ENCODE measurements at places on chromosomes 5 and 9.
A peak's percentile ranks its signal among the peaks of the same experiment; 100 is the strongest.

- DNase-seq = no peak
Measured at GRCh38 chr9:37952731-37953130, 48.8 kb upstream of the SLC25A51 start.

DNA sequence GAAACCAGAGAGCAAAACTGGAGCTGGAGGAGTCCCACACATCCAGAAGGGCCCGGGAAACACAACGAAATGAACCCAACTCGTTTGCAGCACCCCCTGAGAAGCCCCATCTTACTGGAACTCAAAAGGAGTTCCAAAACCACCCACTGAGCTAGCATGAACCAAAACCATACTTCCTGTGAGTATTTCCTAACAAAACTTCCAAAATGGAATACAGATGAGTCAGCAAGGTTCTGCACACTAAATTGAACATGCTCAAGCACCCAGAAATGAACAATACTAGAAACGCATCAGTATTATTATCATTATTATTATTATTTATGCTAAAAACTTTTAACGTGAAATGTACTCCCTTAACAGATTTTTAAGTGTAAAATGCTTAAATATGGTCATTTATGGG lies 8.0 kb upstream of the SPOCK1 start:
- no peak for DNase-seq

GRCh38 chr9:78601957-78602565 lies 305.1 kb downstream of the PSAT1 start:
- peak; percentile 45 for DNase-seq

- no peak for DNase-seq
Measured at GRCh38 chr9:98657897-98658296, 50.8 kb downstream of the GABBR2 start.

GRCh38 chr9:77826621-77827020 lies 178.5 kb upstream of the GNA14 start:
- no peak for DNase-seq

GRCh38 chr9:6819529-6819928 lies 61.8 kb downstream of the KDM4C start:
- no peak for DNase-seq

DNA sequence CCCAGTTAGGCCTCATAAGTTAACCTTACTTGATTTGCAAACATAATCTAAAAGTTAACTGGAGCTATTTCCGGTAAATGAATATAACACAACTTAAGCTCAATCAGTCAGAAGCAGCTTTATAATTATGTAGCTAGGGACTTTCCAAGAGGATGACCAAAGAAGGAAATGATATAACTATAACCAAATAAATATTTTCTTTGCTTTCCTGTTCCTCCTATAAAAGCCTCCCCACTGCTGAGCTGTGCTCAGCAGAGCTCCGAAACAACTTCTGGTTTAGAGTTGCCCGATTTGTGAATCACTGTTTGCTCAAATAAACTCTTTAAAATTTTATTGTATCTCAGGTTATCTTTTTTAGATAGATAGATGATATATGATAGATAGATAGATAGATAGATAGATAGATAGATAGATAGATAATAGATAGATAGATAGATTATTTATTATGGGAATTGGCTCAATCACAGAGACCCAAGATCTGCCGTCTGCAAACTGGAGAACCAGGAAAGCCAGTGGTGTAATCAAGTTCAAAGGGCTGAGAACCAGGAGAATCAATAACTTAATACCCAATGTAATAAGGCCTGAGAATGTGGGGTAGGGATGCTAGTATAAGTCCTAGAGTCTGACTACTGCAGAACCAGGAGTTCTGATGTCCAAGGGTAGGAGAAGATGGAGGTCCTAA lies 19.3 kb upstream of the TMEM161B start:
- DNase-seq = no peak

- no peak for DNase-seq
Measured at GRCh38 chr5:152607401-152608160, 202.5 kb upstream of the NMUR2 start.

DNA sequence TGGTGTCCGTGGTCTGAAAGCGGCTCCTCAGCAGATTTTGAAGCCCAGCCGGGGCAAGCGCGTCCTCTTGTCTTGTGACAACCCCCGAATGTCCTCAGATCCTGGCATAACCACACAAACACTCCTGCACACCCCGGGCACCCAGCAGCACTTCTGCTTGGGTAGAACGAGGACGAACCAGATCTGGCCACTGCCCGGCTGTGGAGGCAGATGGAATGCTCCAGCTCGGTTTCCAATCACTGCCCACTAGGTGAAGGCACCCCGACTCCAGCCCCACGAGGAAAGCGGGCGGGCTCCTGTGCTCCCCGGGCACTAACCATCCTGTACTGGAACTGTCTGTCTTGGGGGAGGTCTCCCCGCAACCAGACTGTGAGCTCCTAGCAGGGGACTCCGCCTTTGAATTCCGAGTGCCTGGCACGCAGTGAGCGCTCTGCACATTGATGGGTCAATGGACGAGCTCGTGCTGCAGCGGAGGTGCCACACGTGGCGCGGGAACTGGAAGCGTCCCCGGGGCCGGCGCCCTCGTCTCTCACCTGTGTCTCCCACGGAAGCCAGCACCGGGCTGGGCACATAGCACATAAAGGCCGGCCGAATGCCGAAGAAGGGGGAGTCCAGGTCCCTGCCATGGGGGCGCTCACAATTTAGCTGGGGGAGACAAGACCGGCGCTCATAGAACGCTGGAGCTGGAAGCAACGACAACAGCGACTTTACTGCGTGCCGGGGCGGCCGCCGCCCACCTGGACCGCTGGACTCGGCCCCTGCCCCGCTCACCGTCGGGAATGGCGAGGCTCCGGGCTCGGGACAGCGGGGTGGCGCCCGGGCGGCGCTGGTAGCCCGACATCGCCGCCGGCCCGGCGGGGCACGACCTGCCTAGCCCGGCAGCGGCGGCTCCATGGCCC lies 608 bp downstream of the ENTR1 start:
- DNase-seq = no peak

DNA sequence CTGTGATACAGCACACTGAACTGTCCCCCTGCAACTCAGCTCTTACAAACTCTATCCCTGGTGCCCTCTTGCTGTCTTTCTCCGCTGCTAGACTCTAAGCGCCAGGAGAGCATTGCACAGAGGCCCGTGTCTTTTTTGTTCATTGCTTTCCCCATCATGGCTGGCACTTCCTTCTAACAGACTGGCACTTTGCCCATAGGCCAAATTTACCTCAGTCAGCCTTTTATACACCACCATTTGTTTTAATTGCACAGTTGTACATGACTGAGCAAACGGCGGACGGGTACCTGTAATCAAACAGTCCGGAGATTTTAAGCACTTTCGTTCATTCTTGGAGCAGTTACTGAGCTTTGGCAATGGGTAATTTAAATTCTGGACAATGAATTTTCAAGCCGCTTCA lies 102.2 kb upstream of the CLINT1 start:
- no peak for DNase-seq

DNA sequence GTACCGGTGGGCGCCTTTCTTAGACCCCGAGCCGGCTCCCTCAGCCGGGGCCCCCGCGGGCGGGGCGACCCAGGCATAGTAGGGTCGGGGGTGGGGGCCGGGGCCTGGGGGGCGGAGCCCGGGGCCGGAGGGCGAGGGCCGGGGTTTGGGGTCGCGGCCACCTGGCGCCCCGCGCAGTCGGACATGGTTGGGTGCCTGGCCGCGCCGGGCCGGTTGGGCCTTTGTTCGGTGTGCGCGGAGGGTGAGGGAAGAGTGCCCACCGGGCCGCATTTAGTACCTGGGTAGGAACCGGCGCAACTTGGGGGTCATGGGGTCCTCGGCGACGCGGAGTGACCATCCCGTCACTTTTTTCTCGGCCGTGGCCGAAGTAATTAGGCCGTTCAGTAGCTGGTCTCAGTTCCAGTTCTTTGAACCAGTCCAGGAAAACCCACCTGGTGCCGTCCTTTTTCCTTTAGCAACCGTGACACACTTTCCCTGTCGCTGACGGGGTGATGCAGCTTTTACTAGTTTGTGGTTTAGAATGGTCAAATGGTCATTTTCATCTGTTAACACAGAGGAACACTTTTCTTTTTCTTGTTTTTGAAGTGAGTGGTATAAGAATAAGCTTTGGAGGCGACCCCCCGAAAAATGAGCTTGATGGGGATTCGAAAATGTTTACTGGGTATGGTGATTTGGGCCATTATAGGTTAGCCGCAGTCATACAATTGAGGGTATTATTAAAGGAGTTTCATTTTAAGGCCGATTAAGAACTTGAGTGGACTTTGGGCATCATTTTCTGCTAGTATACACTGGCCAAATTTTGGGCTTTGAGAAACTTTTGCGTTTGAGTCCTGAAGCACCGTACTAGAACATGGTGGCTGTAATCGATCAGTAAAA lies 589 bp downstream of the CKS2 start:
- no peak for DNase-seq

- peak; percentile 46 for DNase-seq
Measured at GRCh38 chr9:70413464-70413798, 1.0 kb downstream of the KLF9 start.

GRCh38 chr5:32852535-32852934 lies 141.4 kb downstream of the NPR3 start:
- DNase-seq = no peak

- DNase-seq = no peak
Measured at GRCh38 chr9:68555437-68556150, 14.9 kb upstream of the TMEM252 start.

DNA sequence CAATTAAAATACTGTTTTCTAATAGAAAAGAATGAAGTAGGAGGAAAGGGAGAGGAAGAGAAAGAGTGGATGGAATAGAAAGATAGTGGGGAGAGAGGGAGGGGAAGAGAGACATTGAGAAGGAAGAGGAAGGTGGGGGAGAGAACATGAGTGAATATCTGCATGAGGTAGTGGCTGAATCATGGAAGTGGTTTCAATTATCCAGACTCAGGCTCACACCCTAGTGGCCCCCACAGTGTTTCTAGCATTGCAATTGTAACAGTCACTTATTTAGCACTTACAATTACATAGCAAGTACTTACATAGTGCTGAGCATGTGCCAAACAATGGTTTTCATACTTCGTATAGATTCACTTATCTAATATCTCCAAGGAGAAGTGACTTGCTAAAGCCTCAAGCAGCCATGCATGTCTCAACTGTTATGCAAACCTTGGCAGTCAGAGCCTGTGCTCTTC lies 72.7 kb downstream of the CAST start:
- DNase-seq = no peak

DNA sequence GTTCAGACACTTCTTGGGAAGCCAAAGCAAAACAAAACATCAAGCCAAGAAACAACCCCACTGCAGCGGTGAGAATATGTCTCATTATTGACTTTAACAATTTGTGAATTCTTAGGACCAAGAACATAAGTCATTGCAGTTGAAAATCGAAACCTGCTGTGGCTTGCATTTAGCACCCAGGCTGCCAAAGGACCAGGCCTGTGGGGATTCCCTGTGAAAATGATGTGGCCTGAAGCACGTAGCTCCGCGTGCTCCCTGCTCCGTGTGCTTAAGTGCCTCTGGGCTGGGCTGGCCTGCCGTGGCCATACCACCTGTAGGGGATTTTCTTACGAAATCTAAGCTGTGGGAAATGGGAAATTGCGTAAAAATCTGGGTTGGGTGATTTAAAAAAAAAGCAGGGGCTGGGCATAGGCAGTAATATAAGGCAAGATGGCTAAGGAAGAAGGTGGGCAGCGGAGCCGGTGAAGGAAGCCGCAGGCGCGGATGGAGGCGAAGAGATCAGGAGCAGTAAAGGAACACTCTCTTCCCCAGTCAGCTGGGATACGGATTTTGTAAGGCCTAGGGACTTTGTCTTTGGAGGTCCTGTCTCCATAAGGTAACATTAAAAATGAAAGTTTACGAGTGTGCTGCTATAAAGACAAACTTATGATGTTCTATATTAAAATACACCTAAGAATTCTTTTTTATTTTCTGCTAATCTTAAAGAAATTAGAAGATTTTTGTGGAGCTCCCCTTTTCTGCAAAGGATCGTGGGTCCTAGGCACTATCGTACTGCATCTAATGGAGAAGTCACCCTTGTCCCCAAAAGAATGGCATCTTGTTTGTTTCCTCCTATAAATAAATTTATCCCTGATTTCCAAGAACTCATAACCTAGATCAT lies 189.6 kb upstream of the SEMA6A start:
- no peak for DNase-seq

GRCh38 chr9:87212605-87213021 lies 265.3 kb upstream of the GAS1 start:
- no peak for DNase-seq

GRCh38 chr9:23447166-23447565 lies 378.9 kb downstream of the ELAVL2 start:
- DNase-seq = no peak

GRCh38 chr5:116544531-116545241 lies 29.9 kb downstream of the SEMA6A start:
- no peak for DNase-seq

- DNase-seq = no peak
Measured at GRCh38 chr9:91101611-91102168, 260.0 kb downstream of the AUH start.

DNA sequence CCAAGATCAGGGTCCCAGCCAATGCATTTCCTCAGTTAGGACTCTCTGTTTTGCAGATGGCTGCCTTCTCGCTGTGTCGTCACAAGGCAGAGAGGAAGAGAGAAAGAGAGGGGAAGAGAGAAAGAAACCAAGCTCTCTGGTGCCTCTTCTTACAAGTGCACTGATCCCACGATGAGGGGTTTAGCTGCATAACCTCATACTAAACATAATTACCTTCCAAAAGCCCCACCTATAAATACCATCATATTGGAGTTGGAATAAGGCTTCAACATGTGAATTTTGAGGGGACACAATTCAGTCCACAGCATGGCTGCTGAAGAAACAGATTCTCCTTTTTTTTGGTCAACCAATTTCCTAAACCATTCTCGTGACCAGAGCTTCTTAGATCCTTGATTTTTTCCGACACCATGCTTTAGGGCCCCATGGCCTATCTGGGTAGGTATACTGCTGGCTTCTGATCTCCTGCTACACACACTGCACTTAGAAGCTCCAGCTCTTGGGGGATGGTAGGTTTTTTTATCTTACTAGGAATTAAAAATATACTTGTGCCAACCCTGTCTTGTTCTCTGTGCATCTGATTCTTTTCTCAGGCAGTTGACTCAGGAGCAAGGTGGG lies 5.1 kb downstream of the CAMK4 start:
- no peak for DNase-seq

GRCh38 chr5:329121-329735 lies 7.7 kb downstream of the AHRR start:
- DNase-seq = no peak
